ENCODE measurements at places on chromosomes 13 and 19.

DNA sequence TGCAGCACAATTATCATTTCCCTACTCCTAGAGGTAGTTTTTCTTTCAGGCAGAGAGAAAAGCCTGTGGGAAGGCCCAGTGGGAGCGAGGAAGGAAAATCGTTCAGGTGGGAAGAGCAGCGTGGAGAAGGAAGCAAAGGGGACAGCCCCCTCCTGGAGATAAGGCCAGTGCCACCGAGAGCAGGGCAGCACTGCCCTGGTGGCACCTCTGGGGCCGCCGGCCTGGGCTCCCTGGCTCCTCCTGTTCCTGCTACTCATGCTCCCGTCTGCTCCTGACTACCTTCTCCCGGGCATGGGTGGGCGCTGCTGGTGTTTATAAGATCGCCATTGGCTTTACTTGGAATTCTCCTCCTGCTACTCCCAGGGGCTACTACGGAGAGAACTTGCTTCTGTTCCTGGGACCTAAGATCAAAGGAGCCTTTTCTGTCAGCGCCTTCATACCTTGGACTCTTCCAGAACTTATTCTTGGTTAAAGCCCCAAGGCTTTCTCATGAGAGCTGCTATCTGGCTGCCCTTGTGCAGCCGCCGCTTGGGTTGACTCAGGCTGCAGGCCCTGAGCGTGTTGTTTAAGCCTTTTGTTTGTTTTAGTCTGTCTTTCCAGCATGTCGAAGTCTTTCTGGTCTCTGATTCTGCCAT lies 3.7 kb upstream of the FLT1 start:
- DNase-seq, result no peak

- DNase-seq, result no peak
Measured at GRCh38 chr13:93104270-93104669, 122.3 kb upstream of the GPC6 start.

GRCh38 chr13:111515635-111516034 lies 195.2 kb downstream of the TEX29 start:
- DNase-seq, result no peak

- no peak for DNase-seq
Measured at GRCh38 chr13:111920932-111921705, 145.8 kb upstream of the SOX1 start.

DNA sequence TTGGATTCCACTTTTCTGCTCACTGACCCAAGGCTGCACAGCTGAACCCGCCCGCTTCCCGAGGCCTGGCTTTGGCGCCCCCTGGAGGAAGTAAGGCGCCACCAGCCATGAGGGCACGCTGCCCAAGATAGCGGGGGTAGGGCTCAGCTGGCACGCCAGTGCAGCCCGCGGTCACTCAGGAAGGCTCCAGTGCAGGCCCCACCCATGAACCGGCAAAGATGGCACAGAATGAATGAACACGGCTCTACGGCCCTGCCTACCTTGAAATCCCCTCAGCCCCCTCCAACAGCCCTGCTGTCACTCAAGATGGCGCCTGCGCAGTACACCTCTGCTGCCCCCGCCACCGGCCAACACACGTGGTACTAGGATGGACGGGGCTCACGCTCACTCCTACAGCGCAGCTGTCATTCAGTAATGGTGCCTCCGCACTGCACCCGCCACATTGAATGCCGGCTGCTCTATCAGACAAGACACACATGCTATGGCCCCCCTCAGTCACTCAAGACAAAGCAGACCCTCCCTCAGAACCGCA lies 3.0 kb downstream of the PEG3 start:
- DNase-seq, result no peak

All from NK-92 treated with Interleukin-12 subunit alpha and Interleukin-12 subunit beta, amount 100 ng/mL, for 24 hours (cell line).